EH (cell line): ENCODE measurements at places on chromosomes 11 and 22.
A peak's percentile ranks its signal among the peaks of the same experiment; 100 is the strongest.

GRCh38 chr22:37044634-37045625 is 6.6 kb upstream of the KCTD17 start:
- DNase-seq: peak; percentile 19

- DNase-seq: no peak
Measured at GRCh38 chr11:3989921-3990290, 104.7 kb upstream of the RRM1 start.

- DNase-seq: no peak
Measured at GRCh38 chr11:115963156-115963555, 458.9 kb upstream of the CADM1 start.

- no peak for DNase-seq
Measured at GRCh38 chr11:79328402-79328801, 112.4 kb downstream of the TENM4 start.
